Activated gamma-delta T cell treated with Interleukin-2 at 50 U/mL for 16 hours (primary cell): ENCODE measurements at places on chromosomes 2 and 18.
A peak's percentile ranks its signal among the peaks of the same experiment; 100 is the strongest.

- DNase-seq: no peak
Measured at GRCh38 chr2:230758566-230759480, 46.2 kb downstream of the CAB39 start.

DNA sequence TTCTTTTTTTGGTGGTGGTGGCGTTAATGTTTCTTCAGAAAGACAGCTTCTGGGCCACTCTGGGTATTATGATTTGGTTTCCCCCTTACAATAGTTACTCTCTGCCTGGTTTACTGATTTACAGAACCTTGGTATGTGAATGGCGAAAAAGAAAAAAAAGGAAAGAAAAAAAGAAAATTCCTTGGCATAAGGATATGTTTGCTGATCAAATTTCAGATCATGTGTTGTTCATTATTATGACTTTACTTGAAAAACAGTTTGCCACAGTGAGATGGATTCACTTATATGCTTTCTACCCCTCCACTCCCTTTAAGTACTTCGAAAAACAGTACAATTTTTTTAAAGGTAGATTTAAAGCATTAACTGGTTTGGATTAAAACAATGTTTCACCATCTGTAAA lies 21.0 kb downstream of the BCL11A start:
- no peak for DNase-seq

DNA sequence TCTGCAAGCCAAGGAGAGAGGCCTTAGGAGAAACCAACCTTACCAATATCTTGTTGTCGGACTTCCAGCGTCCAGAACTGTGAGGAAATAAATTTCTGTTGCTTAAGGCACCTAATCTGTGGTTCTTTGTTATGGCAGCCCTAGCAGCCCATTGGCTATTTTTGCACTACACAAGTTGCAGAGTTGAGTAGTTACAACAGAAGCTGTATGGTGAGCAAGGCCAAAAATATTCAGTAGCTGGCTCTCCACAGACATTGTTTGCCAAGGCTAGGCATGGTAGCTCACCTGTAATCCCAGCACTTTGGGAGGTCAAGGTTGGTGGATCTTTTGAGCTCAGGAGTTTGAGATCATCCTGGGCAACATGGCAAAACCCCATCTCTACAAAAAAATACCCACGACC lies 27.1 kb upstream of the SCYGR1 start:
- no peak for DNase-seq

DNA sequence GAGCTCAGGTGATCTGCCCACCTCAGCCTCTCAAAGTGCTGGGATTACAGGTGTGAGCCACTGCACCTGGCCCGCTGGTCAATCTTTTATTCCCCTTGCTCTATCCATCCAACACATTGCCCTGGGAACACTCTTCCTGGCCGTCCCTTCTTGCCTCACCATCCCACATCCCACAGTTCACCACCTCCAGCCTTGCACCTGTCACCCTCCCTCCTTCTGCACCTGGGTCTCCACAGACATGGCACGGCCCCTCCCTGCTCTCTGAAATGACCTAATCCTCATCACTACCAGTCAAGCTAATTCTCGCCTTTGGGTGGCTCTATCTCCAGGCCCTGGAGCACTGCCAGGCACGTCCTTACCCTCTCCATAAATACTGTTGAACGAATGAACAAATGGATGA lies 116.9 kb upstream of the TEX51 start:
- DNase-seq: no peak

- DNase-seq: no peak
Measured at GRCh38 chr2:234989183-234989701, 37.4 kb downstream of the SH3BP4 start.

GRCh38 chr2:41914936-41915335 lies 132.9 kb upstream of the PKDCC start:
- no peak for DNase-seq

DNA sequence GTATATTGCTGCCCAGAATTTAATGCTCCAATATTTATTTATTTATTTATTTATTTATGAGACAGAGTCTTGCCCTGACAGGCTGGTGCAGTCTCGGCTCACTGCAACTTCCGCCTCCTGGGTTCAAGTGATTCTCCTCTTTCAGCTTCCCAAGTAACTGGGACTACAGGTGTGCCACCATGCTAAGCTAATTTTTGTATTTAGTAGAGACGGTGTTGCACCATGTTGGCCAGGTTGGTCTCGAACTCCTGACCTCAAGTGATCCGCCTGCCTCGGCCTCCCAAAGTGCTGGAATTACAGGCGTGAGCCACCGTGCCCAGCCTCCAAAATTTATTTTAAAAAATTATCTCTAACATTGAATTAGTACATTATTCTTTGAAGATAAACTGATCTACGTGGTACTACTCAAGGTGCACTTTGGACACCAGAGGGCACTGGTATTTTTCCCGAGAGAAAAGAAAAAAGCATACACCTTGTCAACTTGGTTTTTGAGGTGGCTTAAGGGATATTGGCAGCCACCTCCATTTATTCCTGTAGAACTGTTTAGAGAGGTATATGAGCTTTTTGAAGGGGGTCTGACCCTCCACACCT lies 1.4 kb upstream of the IDH1 start:
- no peak for DNase-seq

GRCh38 chr2:229748950-229749349 lies 34.6 kb upstream of the DNER start:
- DNase-seq: no peak

- DNase-seq: no peak
Measured at GRCh38 chr2:9074930-9075329, 71.4 kb upstream of the MBOAT2 start.

DNA sequence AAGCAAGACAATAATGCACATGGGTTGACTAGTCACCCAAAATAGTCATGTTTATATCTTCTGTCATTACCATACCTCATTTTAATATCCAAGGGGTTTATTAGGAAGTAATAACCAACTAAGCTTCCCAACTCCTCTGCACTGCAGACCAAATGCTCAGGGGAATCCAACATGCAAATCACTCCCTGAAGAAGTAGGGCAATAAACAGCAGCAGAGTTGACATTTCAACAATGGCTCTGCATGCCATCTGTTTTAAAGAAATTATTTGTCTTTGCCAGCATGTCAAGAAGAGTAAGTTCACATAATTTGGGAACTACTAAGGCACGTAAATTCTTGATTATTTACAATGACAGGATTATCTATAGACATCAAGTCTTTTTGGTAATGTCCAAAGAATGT lies 84.4 kb upstream of the LYPD1 start:
- DNase-seq: no peak

GRCh38 chr2:143934626-143935481 lies 585.1 kb downstream of the ZEB2 start:
- no peak for DNase-seq

- no peak for DNase-seq
Measured at GRCh38 chr2:112183327-112184025, 45.3 kb downstream of the FBLN7 start.

DNA sequence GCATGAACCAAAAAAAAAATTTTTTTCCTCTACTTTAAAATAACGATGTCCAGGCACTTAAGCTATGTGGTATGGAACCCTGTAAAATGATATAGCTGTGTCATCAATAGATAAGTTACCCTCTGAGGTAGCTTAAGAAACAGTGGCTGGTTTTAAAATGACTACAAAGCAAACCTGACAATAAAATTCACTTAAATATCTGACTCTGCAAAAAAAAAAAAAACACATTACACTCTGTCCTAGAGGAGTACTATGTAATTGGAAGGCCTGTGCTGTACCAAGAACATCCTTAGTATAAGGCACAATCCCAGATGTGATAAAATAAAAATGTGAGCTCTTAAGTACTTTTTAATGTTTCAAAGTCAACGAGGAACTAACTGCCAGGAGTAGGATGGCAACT lies 322.4 kb downstream of the ALK start:
- DNase-seq: no peak

- DNase-seq: no peak
Measured at GRCh38 chr18:63057707-63058106, 261.9 kb downstream of the BCL2 start.

GRCh38 chr2:64727013-64727767 lies 73.5 kb upstream of the SERTAD2 start:
- DNase-seq: no peak

- no peak for DNase-seq
Measured at GRCh38 chr18:67742954-67743353, 226.4 kb upstream of the DSEL start.

DNA sequence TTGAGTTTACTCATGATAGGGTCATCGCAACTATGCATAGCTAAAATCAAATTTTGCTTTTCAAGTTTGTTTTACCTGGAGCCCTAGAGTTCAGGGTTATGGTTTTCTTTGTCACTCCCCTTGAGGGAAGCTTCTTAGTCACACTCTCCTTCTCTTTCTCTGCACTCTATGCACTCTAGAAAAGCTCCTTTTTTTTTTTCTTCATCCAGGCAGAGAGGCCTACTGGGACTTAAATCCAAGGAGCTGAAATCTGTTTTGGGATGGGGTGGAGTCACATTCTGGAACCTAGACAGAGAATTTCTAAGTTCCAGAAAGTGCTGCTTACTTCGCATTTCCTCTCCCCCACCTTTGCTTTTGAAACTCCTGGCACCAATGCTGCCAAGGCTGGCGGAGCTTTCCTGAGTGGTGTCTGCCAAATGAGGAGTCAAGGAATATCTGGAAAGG lies 19.1 kb upstream of the IL18R1 start:
- no peak for DNase-seq

DNA sequence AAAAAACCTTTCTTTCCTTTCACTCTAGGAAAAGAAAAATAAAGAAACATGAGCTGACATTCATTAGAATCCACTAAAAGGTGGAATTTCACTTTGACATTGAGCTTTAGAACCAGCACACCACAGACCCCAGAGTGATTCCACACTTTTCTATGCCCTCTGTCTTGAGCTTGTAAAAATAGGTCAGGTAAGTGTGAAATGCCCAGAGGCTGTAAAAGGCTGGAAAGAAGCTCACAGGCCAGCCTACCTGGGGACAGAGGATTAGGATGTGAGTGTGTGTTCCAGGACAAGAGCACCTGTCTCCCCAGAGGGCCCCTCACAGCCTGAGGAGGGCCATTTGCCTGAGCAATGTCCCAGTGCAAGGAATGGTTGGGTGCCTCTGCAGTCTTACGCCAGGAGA lies 56.3 kb upstream of the MYO3B start:
- DNase-seq: no peak

- DNase-seq: peak; percentile 78
Measured at GRCh38 chr2:237744613-237745249, 53.8 kb upstream of the RBM44 start.

DNA sequence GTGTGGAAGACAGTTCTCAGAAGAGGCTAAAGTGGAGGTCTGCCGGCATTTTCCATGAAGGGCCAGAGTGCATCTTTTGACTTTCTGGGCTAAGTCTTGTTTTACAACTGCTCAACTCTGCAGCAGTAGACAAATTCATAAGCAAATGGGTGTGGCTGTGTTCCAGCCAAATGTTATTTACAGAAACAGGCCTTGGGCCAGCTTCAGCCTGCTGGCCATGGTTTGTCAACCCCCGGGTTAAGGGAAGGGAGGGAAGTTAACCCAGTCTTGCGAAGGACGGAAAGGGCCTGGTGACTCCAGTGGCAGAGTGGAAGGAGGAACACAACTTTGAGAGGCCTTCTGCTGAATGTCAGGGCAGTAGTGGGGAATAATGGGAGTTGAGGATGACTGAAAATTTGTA lies 34.3 kb upstream of the NCKAP5 start:
- no peak for DNase-seq

DNA sequence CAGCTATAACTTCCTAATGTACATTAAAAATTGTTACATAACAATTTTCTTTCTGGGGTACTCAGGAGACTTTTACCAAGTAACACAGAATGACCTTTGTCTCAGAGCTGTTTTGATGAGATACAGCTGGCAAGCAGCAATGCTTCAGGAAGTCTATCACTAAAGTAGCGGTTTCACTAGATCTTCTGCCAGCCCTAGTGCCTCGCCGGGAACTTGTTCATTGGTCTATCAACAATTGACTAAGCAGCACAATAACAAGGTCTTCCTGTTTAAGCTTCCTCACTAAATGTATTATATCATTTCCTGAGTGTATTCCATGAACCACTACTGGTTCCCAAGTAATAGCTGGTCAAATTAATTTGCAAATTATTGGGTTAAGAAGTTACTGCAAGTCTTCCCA lies 69.2 kb downstream of the TRIP12 start:
- DNase-seq: peak; percentile 52

- no peak for DNase-seq
Measured at GRCh38 chr2:101821059-101821805, 123.7 kb downstream of the MAP4K4 start.

- no peak for DNase-seq
Measured at GRCh38 chr2:54927085-54927750, 123.0 kb downstream of the RTN4 start.

- no peak for DNase-seq
Measured at GRCh38 chr2:234060236-234060635, 9.7 kb downstream of the SPP2 start.

DNA sequence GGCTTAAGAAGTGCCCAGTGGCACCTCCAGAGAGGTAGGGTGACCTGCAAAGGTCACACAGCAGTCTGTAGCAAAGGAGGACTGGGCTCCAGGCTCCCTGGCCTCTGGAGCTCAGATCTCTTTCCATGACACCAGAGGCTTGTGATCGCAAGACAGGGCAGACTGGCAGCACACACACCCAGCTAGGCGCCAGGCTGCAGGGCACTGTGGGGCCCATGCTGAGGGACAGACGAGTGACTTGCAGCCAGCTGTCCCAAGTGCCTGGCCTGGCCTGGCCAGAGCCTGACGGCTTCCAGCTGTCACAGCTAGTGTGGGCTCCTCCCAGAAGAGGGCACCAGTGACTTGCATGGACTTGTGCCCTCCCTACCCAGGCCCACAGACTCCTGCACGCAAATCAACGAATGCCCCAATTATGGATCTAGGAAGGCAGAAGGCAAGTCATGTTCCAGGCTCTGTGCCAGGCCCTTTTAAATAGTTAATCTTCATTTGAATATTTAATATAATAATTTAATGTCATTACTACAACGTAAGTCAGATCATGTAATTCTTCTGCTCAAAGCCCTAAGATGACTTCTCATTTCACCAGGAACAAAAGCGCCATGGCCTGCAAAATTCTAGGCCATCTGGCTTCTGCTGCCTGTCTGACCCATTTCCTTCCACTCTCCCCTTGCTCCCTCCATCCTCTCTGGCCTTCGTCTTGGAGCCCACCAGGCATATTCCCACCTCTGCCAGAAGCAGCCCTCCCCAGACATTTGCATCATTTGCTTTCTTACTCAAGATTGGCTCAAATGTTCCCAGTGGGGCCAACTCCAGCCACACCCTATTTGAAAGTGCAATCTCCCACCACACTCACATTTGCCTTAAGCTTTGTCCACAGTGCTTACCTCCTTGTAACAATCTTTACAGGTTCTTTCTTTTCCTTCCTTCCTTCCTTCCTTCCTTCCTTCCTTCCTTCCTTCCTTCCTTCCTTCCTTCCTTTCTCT lies 3.7 kb upstream of the SPEG start:
- DNase-seq: no peak

- DNase-seq: no peak
Measured at GRCh38 chr2:25145803-25146202, 22.6 kb downstream of the POMC start.

GRCh38 chr2:74001781-74002504 lies 17.2 kb downstream of the TET3 start:
- DNase-seq: no peak
